ENCODE measurements at places on chromosomes 16 and 17.

DNA sequence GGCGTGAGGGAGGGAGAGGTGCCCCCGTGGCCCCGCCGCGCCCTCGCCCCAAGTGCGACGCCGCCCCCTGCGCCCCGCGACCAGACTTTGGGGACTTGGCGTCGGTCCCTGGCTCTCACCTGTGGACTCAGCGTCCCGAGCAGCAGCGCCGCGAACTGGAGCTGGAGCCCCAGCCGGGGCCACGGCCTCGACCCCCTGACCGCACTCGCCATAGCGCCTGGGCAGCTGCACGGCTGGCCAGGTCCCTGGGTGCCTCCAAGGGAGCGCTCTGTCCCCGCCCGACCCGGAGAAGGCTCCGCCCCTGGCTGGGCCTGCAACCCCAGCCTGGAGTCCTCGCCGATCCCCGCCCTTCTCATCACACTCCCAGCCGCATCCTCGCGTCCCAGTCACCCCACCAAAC, at the start of gene ERN2:
TSS of gene ERN2 (minus strand) at position 247 of the 400 bp plus-strand sequence. CDS start at position 212, 35 bp downstream.
- no peak for DNase-seq

GRCh38 chr17:48378238-48378637, 51.8 kb downstream of the SKAP1 start:
- no peak for DNase-seq

- DNase-seq, result no peak
These were observed 11.6 kb downstream of the SRCIN1 start for GRCh38 chr17:38594152-38594551.

- no peak for DNase-seq
These were observed 42.0 kb upstream of the KSR1 start for GRCh38 chr17:27414271-27414670.

DNA sequence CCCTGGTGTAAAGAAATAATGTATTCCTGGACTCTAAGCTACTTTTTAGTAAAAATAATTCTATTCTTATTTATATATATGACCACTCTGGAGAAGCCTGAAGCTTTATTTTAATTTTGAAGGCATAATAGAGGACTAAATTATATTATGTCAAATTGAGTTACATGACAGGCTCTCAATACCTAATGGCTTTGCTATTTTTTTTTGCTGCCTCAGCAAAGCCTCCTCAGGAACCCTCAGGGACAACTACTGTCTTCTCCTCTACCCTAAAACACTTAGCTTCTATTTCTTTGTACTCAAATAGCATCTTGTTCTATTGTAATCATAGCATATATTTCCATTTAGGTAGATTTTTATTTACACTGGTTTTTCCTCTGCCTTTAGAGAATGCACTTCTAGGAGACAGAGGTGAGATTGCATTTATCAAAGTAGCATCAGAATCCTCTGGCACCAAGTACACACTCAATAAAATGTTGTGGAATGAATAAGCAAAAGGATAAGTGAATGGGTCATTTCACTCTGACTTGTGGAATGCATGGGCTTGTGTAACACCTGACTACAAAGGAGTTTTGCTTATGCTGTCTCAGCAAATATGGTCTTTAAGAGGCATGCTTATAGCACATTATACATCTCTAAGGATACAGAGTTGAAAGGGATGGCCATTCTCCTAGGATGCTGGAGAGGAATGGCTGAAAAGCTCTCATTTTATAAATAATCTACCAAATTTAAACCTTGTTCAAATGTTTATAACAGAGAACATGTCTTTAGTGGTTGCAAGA, 605.2 kb downstream of the KCNJ2 start:
- no peak for DNase-seq

GRCh38 chr16:78507576-78507975, 408.1 kb downstream of the WWOX start:
- no peak for DNase-seq

- DNase-seq, result peak; percentile 83
These were observed 24.3 kb downstream of the POLR3E start for GRCh38 chr16:22321340-22322001.

GRCh38 chr17:21676281-21677111, 15.8 kb upstream of the KCNJ18 start:
- DNase-seq, result peak; percentile 79

DNA sequence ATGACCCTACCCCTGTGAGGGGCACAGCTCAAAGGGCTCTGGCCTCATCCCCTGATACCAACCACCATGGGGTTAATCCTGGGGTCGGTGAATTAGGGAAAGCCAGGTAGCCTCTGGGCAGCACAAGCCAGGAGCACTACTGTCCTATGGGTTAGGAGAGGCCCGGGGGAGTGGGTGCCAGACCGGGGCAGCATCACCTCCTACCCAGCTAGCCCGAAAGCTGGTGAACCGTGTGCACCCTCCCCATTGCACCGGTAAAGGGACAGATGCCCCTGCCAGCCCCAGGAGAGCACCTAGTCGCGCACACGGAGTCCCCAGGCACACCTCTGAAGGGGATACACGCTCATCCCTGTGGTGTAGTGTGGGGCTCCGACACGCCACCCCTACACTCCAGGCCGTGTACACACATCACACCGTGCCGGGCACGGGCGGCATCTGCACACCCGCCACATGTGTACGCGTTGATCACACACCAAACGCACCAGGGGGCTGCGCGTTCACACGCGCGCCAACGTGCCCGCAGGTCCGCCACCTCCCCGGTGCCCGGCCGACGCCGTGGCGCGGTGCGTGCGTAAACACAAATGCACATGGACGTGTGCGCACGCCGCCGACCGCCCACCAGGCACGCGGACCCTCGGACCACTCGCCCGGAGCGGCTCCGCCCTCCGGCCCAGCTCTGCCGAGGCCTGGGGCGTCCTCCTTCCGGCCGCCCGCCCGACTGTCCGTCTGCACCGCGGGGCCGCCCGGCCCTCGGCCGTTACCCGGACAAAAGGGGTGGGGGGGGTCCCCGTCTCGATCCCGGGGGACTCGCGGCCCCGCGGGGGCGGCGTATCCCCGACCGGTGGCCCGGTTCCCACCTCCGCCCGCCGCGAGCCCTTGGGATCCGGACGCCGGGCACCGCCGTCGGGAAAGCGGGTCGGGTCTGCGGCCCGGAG, 785 bp downstream of the UBALD1 start:
- DNase-seq, result peak; percentile 57

GRCh38 chr17:6567528-6568183, 11.3 kb upstream of the PITPNM3 start:
- DNase-seq, result no peak

- no peak for DNase-seq
These were observed 587 bp upstream of the PRR35 start for GRCh38 chr16:559411-560203.

- peak; percentile 94 for DNase-seq
These were observed 17.0 kb downstream of the CHD9 start for GRCh38 chr16:53071748-53072301.

DNA sequence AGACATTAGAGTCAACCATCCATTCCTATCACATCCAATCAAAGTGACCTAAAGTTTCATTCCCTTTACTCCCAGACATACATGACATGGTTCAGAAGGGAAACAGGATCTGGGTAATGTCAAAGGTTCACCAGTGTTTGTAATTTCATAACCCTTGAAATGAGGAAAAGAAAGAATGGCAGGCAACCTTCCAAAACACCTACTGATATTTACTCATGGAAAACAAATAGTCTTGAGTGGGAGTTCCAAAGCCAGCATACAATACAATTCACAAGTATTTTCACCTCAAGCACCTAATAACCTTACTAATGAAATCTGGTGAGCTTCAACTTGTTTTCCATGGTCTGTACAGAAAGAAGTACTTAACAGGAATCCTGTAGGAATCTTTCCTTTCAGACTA, 72.5 kb upstream of the AXIN2 start:
- no peak for DNase-seq

- DNase-seq, result no peak
These were observed 25.5 kb downstream of the C17orf58 start for GRCh38 chr17:67970783-67971182.

DNA sequence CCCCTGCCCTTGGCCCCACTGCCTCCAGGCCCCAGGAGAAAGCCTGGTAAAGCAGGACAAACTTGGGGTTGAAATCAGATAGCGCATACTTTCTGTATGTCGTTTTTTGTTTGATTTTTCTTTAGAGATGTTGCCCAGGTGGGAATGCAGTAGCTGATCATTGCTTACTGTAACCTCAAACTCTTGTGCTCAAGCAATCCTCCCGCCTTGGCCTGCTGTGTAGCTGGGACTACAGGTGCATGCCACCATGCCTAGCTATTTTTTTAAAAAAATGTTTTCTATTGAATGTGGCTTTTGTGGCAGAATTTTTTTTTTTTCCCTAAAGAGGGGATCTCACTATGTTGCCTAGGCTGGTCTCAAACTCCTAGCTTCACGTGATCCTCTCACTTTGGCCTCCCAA, 11.1 kb upstream of the CCL5 start:
- DNase-seq, result no peak

DNA sequence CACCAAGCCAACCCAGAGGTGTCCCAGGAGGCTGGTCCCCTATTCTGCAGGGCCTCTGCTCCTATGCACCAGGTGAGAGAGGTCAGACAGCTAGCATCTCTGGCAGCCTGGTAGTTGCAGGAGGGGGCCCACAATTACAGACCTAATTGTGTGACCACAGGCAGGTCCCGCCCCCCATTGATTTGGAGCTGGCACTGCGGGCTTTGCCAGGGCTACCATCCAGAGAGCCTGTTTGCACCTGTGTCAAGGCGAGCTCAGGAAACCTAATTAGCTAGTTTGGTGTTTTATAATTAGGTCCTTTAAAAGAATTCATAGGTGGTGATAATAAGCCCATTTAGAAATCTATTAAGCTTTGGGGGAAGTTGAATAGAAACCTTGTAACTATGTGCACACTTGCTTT, 90.2 kb downstream of the MRM1 start:
- DNase-seq, result no peak

GRCh38 chr17:39809221-39809620, 54.9 kb downstream of the IKZF3 start:
- no peak for DNase-seq

GRCh38 chr17:79626156-79626890, 15.5 kb upstream of the RBFOX3 start:
- DNase-seq, result peak; percentile 15

DNA sequence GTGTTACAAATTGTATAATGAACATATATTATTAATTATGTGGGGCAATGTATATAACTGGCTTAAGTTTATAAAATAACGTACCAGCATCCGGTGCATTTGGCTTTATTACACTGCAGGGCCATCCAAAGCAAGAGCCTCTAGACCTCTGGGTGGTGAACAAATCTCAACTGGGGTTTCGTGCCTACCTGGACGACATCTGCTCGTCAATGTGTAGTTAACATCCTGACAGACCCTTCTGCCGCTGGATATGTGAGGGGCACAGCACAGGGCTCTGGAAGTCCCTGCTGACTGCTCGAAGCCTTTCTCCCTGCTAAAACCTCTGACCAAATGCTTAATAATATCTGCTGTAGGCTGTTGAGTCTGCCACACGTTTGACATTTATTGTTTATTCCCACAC, 2.3 kb downstream of the TMEM186 start:
- no peak for DNase-seq

DNA sequence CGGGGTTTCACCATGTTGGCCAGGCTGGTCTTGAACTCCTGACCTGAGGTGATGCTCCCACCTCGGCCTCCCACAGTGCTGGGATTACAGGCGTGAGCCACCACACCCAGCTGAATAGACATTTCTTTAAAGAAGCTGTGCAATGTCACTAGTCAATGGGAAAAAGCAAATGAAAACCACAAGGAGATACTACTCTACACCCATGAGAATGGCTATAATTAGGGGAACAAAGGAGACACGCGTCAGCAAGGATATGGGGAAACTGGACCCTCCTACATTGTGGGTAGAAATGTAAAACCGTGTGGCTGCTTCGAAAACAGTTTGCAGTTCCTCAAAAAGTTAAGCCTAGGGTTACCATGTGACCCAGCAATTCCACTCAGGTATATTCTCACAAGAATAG, 103.4 kb downstream of the VPS53 start:
- DNase-seq, result no peak

DNA sequence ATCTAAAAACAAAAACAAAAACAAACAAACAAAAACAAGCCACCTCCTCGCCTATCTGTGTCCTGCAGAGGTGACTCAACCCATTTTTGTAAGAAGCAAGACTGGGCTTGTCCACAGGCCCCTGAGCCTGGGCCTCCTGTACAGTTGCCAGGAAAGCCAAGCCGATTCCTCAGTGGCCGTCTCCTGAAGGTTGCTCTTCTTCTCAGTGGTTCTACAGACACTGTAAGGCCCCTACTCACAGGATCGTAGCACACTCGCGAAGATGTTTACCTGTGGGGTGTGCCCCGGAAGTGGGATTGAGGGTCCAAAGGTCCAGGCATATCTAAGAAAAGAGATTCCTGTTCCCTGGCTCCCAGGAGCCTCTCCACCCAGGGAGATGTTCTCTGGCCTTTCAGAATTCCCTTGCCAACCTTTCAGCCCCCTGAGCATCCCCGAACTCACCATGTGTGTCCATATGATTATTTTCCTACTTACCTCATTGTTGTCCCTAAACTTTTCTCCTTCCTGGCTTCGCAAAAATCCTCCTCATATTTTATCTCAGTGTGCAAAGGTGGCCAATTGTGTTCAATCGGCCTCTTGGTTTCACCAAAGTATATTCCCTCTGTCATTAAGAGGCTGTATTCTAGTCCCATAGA, 7.5 kb upstream of the CES3 start:
- DNase-seq, result no peak

DNA sequence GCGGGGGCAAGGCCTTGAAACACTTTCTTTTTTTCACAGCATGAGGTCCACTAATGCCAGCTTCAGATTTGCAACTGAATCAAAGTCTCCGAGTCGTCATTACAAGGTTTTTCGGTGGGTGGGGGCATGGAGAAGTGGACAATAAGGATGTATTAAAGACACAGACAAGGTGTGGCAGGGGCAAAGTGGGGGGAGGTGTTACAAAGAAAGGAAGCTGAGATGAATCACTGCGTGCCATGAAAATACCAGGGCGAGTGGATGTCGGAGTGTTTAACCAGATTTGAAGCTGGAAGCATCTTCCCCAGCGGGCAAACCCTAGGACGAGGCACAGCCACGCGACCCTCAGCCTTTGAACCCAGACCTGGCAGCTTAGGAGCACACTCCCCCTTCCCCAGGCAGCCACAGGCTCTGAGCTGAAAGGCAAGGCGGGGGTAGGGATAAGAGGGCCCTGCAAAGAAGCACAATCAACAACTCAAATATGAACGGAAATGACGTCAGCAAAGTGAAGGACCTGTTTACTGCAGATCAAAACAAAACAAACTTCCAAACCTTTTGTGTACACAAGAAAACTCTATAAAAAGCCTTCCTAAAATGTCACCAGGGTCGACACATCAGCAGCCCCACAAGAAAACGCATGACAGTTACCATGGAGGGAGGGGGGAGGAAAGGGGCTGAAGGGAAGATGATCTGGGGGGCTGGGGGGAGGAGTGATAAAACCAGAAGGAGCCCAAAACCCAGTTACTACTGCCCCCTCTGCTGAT, 5.6 kb upstream of the ZFHX3 start:
- no peak for DNase-seq

DNA sequence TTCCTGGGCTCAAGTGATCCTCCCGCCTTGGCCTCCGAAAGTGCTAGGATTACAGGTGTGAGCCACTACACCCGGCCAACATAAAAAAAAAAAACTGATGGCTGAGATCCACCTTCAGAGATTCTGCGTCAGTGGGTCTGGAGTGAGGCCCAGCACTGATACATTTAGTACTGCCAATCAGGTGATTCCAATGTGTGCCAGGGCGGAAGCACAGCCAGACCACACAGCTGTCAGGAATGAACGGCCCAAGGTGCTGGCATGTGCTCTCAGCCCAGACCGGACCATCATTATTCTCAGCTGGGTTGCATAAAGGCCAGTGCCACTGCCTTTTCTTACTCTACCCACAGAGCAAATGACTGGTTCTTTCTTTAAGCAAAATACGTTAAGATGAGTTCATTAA, 1.2 kb upstream of the BCO1 start:
- DNase-seq, result no peak

Measured in kidney (tissue), 22 donors.